Choroid plexus epithelial cell (primary cell): ENCODE measurements at places on chromosomes 6 and 20.

- DNase-seq, result no peak
Measured at GRCh38 chr20:58975353-58975752, 5.7 kb upstream of the NELFCD start.

DNA sequence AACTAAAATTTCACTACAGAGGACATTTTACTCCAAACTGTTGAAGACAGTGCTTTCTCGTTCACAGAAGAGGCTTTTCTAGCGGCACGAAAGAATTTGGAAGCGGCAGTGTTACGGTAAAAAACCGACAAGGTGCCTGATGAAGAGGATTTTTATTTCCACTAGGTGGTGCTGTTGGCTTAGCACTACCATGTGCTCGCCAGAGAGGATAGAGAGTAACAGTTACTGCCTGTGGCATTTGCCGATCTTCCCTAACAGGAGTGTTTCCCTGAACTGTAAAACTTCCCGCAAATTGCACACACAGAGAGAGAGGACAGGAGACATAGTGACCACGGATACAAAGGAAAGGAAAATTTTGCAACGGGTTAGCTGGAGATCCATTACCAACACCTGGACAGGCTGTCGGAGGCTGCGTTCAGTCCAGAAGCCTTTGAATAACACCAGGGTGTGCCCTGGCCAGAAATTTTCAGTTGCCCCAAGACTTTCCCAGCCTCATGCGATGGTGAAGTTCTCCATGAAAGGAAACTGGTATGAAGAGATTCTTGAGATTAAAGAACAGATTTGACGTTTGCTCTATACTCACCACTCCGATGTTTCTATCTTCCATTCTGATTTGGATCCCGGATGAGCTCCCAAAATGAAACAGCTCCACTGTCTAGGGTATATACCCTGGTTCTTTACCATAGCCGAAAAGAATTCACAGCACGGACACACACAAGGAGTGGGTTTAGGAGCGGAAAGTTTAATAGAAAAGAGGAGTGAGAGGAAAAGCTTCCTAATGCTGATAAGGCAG, 48.1 kb downstream of the HLA-DPB1 start:
- DNase-seq, result peak; percentile 20

- no peak for DNase-seq
Measured at GRCh38 chr6:35293681-35294080, 3.9 kb upstream of the DEF6 start.

GRCh38 chr6:20085817-20086216, 126.5 kb downstream of the MBOAT1 start:
- DNase-seq, result no peak

GRCh38 chr6:75234126-75234865, 9.3 kb downstream of the COX7A2 start:
- DNase-seq, result no peak

GRCh38 chr20:8912731-8913130, 156.2 kb upstream of the PLCB4 start:
- no peak for DNase-seq

GRCh38 chr20:17343091-17343490, 116.3 kb downstream of the PCSK2 start:
- DNase-seq, result no peak

DNA sequence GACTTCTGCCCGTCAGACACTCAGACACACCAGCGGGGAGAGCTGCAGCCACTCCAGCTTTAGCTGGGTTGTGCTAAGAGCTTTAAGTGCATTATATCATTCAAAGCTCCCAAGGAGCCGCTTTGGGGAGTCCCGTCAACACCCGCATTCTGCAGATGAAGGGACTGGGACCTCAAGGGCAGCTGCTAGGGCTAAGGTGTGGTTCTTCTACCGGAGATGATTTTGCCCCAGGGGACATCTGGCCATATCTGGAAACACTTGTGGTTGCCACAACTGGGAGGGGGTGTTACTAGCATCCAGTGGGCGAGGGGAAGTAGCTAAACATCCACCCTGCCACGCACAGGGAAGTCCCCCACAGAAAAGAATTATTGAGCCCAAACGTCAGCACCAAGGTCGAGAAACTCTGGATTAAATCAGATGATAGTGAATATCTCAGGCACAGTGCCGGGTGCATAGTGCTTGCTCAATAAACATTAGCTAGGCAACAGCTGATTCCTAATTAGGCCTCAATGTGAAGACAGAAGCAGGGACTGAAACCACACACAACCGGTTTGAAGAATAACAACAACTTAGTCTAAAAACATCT, 29.6 kb downstream of the PMEPA1 start:
- peak; percentile 28 for DNase-seq

GRCh38 chr6:113854531-113855499, 2.3 kb upstream of the MARCKS start:
- peak; percentile 82 for DNase-seq

DNA sequence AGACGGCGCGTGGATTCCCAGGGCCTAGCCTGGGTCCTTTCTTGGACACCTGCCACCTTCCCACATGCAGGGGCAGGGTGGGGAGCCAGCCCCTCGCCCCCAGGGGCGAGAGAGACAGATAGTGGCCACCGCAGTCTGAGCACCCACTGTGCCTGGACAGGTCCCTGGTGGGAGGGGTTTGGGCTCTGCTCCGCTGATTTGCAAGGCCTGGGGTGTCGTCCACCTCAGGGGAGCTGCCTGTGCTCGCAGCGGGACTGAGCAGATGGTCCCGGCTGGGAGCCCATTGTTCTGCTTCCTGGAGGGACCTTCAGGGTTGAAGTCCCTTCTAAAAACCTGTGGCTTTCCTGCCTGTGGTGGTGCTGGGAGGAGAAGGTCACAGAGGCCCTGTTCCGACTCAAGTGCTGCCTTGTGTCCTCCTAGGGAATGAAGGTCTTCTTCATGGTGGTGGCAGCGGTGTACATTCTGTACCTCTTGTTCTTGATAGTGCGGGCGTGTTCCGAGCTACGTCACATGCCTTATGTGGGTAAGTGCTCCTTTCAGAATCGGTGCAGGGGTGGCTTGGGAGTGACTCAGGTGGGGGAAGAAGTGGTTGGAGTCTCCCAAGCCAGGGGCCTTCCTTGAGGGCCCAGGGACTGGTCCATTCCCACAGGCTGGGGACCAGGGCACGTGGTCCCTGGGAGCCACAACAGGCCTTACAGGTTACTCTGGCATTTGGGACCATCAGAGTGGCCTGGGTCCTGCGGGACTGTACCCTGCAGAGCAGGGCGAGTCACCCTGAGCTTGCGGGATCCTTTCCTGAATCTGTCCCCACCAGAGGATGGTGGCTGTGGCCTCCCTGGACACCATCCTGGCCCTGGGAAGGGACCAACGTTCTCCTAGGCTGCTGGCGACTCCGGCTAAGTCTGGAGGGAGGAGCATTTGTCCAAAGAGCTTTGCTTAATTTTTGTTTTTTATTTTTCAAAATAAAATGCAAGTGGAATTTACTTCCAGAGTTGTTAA, 19.6 kb downstream of the DYNLT1 start:
- DNase-seq, result no peak

- DNase-seq, result no peak
Measured at GRCh38 chr6:143058987-143059386, 1.7 kb upstream of the AIG1 start.
